Left colon (tissue), 2 donors: ENCODE measurements at places on chromosomes 6 and 20.

DNA sequence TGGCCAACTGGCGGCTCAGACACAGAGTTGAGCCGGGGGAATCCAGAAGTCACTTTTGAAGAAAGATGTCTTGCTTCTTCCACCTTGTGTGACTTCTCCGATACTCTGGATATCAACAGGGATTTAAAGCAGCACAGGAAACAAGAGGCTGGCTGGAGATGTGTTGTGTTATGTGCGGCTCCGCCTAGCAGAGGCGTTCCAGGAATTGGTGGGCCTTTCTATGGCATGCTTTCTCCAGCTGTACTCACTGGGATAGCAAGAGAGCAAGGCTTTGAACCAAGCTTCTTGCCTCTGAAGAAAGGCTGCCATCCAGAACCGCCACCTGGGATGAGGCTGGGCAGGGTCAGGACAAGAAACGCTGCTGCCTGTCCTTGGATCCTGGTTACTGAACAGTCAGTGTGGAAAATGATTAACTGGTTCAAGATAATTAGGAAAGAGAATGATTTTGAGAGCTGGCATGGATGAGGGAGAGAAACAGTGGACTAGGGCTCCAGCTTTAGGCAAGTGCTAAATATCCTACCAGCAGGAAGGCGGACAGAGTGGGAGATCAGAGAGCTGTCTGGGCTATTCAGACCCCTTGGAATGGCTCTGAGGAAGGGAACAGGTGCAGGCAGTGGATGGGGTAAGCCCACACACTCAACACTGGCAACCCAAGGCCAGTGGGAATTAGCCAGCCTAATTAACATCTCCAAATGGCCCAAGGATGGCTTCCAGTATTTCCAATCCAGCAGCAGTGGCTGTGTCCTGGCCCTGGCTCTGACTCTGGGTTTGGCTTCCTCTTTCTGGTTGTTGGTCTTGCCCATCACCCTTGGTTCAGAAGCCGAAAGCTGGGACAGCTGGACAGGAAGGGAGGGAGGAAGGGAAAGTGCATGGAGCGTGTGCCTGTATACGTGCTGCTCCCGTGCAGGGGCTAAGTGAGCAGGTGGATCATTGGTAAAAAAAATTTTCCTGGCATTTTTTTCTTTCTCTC is 31.9 kb downstream of the INSM1 start:
- DNase-seq = no peak

- no peak for DNase-seq
Measured at GRCh38 chr6:137222381-137222780, 3.2 kb upstream of the IFNGR1 start.

GRCh38 chr6:118661831-118662230 is 10.4 kb upstream of the CEP85L start:
- no peak for DNase-seq

DNA sequence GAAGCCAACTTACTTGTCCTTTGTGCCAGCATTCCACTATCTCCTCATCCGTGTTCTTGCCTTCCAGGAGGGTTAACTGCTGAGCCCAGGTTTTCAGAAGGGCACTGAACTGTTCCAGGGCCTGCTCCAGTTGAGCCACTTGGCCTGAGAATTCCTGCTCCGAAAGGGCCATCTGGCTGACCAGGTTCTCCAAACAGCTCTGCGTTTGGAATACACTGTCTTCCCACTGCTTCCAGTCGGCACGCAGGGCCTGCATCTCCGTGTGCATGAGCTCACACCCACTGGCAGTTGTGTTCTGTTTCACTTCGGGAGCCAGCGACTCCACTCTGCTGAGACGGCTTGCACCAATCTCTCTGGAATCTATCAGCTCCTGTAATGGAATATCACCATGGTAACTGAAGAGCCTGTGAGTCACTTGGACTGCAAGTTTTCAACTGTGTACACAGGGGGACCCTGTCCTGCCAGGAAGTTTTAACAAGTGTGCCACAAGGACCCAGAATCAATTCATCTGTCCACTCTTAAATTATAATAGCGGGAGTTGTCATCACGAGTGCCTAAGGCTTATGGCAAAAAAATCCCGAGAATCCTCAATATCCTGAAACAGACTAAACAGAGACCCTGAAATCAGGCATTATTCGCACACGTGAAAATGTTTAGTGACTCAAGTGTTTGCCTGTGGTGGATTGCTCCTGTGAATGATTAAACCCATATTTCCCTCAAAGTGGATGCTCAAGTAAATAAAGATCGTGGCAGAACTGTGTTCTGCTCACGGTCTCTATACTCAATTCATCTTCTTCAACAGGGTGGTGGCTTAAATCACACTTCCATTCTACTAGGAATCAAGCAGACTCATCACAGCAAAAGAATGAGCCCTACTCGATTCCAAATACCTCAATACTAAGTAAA is 255.9 kb downstream of the SYNE1 start:
- peak; percentile 69 for DNase-seq

- no peak for DNase-seq
Measured at GRCh38 chr6:27026361-27026760, 221.1 kb upstream of the PRSS16 start.
